Stimulated activated CD8-positive, alpha-beta memory T cell treated with anti-CD3 and anti-CD28 coated beads, Interleukin-12 subunit alpha, Interleukin-12 subunit beta, amount 100 ng/mL, for 1 hour (primary cell): ENCODE measurements at places on chromosomes 4 and X.

DNA sequence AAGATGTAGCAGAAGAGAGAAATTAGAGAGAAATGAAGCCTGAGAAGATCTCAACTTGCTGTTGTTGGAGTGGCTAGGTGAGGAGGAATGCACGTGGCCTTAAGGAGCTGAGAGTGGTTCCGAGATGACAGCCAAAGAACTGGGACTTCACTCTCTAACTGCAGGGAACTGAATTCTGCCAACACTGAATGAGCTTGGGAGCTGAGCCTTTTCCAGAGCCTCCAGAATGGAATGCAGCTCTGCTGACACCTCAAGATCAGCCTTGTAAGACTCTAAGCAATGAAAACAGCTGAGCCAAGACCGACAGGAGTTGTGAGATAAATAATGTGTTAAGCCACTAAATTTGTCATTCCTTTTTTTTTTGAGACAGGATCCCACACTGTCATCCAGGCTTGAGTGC is 73.0 kb downstream of the TLL1 start:
- no peak for DNase-seq

DNA sequence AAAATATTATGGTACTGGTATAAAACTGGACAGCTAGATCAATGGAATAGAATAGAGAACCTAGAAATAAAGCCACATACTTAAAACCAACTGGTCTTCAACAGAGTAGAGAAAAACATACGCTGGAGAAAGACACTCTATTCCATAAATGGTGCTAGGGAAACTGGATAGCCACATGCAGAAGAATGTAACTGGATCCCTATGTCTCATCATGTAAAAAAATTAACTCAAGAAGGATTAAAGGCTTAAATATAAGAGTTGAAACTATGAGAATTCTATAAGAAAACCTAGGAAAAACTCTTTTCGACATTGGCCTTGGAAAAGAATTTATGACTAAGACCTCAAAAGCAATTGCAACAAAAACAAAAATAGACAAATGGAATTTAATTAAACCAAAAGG is 114.6 kb downstream of the PCDH18 start:
- DNase-seq = no peak

DNA sequence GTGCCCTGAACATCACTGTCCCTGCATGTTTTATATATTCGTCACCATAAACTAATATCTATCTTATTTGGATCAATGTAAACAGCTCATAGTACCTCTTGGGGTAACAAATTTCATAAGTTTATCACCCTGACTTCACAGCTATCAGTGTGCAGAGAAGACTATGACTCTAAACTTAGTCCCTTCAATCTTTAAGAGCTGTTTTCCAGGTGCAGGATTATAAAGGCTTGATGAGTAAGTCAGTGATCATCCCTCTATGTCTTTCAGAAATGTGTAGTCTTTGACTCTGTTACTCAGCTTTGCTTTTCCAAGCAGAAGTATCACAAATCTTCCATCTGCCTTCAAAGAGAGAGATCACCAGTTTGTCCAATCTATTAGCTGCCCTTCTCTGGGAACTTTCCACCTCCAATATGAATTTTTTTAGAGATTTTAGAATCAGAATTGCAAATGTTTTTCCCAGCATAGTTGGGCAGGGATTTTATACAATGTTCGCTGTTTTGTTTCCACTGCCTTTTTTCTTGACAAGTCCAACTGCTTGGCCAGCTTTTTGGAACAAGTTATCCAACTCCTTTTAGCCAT is 45.1 kb upstream of the TSPAN7 start:
- no peak for DNase-seq

DNA sequence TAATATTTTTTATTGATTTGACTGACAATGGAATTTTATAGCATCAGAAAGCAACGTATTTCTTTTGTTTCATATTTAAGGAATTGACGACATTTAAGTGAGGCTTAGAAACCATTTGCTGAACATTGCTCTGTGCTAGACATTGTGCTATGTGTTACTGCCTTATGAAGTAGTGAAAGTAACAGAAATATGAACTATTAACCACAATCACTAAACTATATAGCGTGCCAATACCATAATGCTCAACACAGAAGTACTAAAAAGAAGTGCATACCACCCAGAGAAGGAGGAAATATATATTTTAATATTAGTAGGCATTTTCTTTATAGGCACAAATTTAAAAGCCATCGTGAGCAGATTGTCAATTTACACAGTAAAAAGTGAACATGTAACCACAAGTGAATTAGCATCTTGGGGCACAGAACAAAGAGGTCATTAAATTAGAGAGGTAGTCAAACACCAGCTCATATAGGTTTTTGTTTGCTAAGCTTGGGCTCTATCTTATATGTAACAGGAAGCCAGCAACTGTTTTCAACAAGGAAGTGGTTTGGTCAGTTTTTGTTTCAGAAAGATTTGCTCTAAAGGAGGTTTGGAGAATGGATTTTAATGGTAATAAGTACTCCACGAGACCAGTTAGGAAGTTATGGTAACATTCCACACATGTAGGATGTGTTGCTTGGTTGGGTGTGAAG is 270.7 kb downstream of the GRXCR1 start:
- no peak for DNase-seq

GRCh38 chr4:163815776-163816175 is 321.3 kb downstream of the TMA16 start:
- DNase-seq = no peak

DNA sequence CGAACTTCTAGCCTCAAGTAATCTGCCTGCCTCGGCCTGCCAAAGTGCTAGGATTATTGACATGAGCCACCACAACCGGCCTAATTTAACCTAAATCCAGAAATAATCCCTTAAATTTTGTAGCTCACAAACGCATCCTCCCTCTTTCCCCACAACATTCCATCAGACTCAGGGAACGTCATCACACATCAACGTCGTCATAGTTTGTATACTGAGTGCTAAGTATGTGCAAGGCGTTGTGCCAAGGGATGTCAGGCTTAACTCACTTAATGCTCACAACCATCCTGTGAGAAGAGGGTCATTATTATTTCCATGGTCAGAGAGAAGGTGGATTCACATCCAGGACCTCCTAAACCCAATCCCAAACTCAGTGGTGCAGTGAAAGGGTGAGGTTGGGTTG is 9.6 kb upstream of the GSX2 start:
- DNase-seq = no peak

DNA sequence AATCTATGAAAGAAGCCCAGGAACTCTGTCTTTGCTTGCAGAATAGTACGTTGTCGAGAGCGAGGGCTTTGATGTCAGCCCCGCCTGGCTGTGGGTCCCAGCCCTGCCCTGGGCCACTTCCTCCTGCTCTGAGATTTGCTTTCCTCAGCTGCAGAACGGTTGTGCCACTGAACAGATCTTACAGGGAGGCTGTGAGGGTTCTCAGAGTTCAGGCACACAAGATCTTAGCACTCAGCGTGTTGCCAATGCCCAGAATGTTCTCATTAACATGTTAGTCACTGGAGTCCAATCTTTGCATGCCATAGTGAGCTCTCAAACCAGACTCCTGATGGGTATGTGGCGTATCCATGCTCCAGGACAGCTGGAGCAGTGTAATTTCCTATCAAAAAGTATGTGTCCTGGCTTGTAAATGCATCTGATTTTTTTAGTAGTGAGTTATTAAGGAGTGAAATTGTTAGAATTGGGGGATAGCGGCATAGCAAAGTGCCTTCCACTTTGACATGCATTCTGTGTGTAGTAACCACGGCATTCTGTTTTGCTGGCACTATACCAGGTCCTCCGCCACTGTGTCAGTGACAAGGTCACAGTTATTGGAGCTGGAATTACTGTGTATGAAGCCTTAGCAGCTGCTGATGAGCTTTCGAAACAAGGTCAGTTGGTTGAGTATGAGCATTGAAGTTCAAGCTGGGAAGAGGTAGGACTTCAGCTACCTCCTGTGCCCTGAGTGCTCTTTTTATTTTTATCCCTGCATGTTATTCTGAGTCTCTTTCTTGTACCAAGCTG is 31.6 kb downstream of the TKTL1 start:
- DNase-seq = no peak

- no peak for DNase-seq
These were observed 174.6 kb upstream of the PGRMC2 start for GRCh38 chr4:128462103-128462783.

DNA sequence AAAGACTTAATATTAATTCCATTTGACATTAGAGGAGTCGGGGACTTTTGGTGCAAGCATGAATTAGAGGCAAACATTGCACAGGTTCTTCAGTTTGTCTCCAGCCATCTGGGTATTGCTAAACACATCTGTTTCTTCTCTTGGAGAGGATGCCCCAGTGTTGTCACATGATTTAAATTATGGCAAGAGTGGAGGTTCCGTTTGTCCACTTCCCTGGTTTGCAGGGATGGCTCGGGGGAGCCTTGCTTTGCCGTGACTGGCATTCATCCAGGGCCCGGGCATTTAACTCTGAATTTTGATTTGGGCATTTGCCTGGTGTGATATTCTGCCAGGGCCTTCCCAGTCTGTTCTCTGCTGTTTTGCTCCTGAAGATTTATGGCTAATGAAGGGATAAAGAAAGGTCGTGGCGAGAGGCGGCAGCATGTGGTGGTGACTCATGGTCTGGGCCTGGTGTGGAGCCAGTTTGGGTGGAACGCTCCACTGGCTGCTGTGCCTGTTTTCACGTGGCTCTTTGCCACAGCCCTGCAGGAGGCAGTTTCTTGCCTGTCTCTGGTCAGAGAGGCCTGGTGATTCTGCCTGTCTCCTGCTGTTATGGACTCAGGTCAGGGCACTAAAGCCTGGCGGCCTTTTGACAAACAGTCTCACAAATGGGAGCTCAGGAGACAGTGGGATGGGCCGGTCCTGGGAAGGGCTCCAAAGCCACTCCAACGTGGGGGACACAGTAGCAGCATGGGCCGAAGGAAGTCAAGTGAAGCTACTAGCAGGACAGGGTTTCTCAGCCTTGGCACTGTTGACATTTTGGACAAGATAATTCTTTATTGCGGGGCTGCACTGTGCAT is 99.4 kb upstream of the PGRMC2 start:
- no peak for DNase-seq

DNA sequence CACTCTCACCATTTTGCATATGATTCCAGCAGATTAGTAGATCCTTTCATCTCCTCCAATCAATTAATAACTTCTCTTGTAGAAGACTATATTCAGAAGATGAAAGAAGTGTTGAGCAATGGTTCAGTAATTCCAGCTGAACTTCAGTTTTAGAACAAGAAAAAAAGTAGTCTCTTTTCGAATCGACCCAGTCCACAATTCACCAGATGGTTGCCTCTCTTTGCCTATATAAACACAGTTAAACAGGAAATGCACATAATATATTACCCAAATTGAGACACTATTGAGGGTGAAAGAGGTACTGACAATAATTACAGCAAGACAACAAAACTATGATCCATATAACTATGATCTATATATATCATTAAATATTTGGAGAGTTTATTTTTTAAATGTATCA is 16.8 kb upstream of the FAM241A start:
- no peak for DNase-seq

DNA sequence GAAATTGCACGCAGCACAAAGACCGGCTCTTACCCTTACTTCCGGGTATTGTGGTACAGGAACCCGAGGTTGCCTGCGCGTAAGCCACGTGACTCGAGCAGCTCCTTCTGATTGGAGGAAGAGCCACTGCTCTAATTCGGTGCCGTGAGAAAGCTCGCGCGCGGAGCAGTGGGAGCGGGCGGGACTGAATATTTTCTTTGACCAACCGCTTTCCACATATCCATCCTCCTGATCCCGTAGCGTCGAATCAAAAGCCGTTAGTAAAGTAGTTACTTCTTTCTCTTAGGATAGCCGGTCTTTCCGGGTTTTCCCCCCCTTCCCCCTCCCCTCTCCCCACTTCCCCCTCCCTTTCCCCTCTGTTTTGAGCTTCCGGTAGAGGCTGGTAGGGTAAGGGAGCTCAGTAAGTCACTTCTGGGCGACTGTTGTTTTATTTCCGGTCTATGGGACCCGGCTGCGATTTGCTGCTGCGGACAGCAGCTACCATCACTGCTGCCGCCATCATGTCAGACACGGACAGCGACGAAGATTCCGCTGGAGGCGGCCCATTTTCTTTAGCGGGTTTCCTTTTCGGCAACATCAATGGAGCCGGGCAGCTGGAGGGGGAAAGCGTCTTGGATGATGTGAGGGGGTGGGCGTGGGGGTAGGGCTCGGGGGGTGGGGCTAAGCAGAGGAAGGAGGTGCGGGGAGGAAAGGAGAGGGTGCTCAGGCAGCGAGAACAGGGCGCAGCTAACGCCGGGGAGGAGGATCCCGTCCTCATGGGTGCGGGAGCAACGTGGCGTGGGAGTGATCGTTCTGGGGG is at the start of gene TAF1:
Gene TAF1, plus strand, starts transcription at position 483 of the 799 bp plus-strand sequence. Its CDS starts 18 bp downstream, at position 501.
- peak; percentile 80 for DNase-seq

- DNase-seq = no peak
These were observed 62.2 kb upstream of the PRPS1 start for GRCh38 chrX:107565931-107566603.

DNA sequence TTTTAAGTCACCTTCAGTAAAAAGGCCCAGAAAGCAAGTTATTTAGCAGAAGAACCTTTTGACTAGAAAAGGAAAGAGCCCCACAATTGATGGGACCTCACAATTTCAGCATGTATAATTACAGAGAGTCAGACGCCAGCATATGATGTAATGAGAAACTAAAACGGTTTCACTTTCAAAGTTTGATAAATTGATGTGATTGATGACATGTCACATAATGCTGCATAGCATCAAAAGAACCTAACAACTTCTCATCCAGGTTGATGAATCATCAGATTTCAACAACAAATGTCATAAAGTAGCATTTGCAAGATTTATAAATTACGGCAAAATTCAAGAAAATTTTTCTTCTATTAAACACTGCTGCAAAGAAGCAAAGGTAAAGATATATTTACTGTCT is 3.9 kb upstream of the GAR1 start:
- DNase-seq = no peak
